ENCODE measurements at places on chromosomes 4 and X.

GRCh38 chr4:130197946-130198345 is 1102.0 kb downstream of the C4orf33 start:
- no peak for DNase-seq

GRCh38 chrX:137051978-137052642 is 18.3 kb upstream of the GPR101 start:
- DNase-seq = peak; percentile 4

- peak; percentile 66 for DNase-seq
Measured at GRCh38 chrX:13005661-13006473, 31.0 kb downstream of the TMSB4X start.

DNA sequence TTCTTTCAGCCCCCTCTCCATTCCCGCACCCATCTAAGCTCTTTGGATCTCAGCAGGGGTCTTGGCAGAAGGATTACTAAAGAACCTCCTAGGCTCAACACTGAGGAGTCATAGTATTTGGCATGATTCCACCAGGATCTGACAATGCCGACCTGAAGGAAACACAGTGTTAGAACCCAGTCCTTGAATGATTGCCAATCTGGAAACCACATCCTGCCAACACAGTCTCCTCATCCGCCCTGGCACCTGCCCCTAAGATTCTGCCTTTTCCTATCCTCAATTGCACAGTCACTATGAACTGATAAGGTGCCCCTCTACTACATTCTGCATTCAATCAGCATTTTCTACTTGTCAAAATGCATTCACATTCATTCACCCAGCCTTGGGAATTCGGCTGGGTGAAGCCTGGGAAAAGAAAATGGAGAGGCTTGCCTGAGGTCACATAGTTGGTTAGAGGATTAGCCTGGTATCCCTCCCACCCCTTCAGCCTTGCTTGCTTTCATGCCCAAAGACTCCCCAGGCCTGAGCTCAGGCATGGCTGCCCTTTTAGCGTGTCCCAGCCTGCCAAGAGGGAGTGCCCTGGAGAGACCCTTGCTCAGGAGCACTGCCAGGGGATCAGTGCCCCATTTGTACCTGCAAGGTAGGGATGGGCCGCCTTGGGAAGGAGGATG is 2.2 kb upstream of the CLDN2 start:
- peak; percentile 68 for DNase-seq

GRCh38 chr4:155543126-155543765 is 123.4 kb upstream of the GUCY1A1 start:
- peak; percentile 59 for DNase-seq

GRCh38 chr4:118398226-118399090 is 45.7 kb upstream of the PRSS12 start:
- no peak for DNase-seq

GRCh38 chr4:172356016-172356415 is 542.8 kb downstream of the GALNTL6 start:
- no peak for DNase-seq

DNA sequence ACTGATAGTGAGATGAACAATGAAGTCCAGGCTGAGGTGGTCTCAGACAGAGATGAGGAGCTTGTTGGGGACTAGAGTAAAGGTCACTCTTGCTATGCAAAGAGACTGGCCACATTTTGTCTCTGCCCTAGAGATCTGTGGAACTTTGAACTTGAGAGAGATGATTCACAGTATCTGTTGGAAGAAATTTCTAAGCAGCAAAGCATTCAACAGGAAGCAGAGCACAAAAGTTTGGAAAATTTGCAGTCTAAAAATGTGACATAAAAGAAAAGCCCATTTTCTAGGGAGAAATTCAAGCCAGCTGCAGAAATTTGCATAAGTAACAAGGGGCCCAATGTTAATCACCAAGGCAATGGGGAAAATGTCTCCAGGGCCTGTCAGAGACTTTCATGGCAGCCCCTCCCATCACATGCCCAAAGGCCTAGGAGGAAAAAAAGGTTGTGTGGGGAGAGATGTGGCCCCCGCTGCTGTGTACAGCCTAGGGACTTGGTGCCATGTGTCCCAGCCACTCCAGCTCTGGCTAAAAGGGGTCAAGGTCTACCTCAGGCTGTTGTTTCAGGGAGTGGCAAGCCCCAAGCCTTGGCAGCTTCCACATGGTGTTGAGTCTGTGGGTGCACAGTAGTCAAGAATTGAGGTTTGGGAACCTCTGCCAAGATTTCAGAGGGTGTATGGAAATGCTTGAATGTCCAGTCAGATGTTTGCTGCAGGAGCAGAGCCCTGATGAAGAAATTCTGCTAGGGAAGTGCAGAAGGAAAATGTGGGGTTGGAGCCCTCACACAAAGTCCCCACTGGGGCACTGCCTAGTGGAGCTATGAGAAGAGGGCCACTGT is 262.8 kb downstream of the DKK2 start:
- DNase-seq = peak; percentile 29

DNA sequence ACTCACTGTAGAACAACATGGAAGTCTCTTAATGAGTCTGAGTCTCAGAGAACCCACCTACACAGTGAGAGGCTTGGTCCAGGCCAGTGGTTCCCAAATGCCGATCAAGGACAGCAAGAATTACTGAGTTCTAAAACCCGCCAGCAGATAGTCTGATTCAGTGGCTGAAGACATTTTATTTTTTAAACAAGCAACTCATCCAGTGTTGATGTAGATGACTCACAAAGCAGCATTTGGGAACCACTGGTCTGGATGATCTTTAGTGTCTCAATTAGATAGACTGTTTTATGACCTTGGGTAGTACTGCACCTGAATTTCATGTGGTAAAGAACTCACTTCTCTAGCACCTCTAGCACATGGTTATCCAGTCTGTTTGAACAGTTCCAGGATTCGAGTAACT is 193.6 kb downstream of the FBXW7 start:
- DNase-seq = peak; percentile 26

- DNase-seq = no peak
Measured at GRCh38 chrX:117835034-117835433, 281.6 kb downstream of the KLHL13 start.

DNA sequence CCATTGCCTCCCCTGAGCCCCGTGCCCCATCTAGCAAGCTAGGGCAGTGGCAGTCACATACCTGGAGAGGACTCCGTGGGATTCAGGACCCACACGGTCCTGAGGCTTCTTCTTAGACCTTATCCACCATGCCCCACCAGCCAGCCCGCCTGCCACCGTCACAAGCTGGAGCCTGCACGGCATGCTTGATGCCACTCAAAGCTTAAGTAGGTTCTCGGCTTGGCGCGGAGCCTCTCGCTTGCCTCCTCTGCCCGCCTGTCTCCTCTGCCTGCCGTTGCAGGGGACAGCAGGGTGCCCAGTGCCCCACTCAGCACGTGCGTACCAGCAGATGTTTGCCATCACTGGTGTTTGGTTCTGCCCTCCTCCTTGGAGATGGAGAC is 14.1 kb downstream of the PSAPL1 start:
- DNase-seq = no peak

- DNase-seq = no peak
Measured at GRCh38 chr4:13541176-13541604, 3.1 kb downstream of the NKX3-2 start.

DNA sequence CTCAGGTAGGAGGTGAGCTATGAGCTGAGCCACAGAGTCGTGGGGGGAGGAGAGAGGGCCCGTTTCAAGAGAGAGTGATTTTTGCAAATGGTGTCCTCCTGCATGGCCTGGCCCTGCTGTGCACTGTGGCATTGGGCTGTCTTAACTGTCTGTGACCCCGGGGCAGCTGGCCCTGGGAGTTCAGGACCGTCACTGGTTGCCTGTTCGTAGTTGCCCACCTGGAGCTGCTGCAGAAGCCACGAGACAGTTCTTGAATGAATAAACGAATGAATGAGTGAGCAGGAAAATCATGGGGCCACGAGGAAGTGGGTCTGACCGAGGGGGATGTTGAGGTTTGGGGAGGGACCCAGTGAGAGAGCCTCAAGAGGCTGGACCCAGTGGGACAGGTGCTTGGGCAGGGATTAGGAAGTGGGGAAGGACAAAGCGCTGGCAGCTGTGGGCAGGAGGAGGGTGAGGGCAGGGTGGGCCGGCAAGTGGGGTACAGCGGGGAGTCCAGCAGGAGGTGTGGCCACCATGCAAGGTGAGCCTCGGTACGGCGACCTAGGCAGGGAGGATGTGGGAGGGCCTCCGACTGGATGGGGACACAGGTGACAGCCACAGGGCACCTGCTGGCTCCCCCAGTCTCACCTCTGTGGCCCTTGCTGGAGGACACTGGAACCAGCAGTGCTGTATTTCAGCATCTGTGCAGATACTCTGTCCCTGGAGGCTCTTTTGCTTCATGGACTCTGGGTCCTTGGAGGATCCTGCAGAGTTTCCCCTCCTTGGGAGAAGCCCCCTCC is 10.2 kb downstream of the RGS12 start:
- no peak for DNase-seq

DNA sequence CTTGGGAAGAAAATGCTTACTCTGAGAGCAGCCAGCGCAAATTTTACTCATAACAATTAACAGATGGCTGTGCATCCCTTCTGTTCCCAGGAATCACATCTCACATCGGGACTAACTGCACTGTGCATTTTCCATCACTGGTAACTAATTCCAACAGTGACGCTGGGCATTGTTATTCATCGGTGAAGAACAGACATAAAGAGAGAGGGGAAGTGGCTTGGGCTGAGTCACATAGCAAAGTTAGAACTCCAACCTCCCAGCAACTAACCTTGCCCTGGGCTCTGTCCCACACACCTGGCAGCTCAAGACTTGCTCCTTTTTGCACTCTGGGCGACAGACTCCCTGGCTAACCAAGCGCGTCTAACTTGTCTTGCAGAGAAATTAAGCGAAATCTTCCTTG is 6.4 kb upstream of the LONRF3 start:
- no peak for DNase-seq

- no peak for DNase-seq
Measured at GRCh38 chr4:144347121-144347520, 206.6 kb upstream of the GYPA start.

DNA sequence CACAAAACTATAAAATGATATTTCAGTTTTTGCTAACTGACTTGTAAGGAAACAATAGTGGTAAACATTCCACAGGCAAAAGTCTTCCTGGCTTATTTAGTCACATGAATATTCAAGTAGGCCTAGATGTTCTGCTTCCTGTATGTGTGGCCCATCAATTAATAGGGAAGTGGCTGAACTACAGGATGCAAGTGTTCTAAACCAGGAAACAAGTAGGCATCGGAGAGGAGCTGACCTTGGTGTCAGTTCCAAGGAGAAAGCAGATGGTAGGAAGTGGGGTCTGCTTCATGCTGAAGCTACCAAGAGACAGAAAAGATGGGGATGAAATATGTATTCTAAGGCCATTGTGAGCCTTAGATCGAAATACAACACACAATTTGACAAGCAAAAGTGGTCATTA is 149.7 kb downstream of the ANTXR2 start:
- DNase-seq = no peak

DNA sequence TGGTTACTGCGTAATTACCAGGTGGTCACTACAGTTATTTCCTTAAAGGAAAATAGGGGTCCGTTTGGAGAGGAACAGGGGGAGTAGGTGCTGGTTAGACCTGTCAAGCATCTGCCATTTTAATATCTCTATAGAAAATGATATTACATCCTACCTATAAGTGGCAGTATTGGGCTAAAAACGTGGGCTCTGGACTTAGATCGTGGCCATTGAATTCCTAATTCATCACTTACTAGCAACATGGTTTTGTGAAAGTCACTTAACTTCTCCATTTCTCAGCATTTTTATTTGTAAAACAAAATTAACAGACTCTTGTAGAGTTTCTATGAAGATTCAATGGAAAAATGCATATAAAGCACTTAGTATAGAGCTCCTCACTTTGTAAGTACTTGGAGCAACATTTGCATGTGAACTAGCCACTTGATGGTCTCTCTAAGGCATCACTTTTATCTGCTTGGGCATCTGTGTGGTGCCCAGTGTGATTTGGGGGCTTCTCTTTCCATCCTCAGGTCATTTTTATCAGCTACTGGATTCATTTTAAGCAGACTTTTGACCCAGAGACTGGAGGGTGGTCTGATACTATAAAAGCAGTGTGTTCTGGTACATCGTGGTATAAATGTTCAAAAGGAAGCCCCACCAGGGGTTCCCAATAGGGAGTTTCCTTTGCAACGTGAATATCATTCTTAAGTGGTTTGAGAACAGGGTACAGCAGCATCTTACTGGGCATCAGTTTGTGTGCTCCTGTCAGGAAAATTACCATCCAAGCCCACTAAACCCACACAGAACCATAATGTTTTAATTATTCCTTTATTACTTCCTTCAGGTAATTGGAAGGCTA is 42.7 kb upstream of the RASSF6 start:
- peak; percentile 50 for DNase-seq

DNA sequence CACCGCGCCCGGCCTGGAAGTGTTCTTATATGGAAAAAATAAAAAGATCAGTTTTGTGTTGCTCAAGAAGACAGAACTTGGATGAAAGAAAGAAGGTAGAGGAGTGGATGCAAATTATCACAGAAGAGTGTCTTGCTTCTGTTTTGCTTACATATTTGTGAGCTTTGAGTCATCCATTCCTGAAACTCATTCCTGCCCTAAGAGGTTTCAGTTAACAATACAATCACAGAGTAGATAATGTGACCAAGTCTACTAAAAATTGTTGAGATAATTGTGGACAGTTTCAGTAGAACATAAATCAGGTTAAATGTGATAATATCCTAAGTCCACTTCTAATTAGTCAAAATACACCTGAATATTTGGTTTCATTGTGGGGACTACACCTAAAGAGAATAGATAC is 26.4 kb upstream of the LRCH2 start:
- peak; percentile 36 for DNase-seq

GRCh38 chrX:40392599-40392998 is 188.2 kb upstream of the ATP6AP2 start:
- DNase-seq = no peak

DNA sequence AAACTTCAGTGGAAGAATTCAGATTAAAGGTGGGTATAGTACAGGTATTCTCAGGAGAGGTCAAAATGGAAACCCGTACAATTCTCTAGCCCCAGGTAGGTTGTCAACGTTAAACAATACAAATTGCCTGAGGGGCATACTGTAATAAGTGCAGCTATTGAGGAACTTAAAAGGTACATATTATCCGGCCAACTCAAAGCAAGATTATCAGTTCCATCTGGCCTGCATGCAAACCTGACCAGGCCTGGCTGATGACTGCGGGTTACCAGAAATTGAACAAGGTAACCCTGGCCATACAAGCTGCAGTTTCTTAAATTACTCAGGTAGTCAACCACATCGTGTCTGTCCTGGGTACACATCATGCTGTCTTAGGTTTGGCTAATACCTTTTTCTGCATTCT is 12.3 kb upstream of the ZNF630 start:
- no peak for DNase-seq

- DNase-seq = no peak
Measured at GRCh38 chrX:54715621-54716020, 82.4 kb downstream of the ITIH6 start.
